Psoas muscle (tissue), 8 donors: ENCODE measurements at places on chromosomes 2 and 18. TPM values are rescaled to one million over a fixed set of nuclear protein-coding genes. Genes with fewer than 3 reads are reported as not detected.

TRABD2A gene
- 0.74 TPM for total RNA-seq

ESCO1 gene
- total RNA-seq, result 19.0 TPM

NAGK gene
- 34.9 TPM for total RNA-seq

ABCB11 gene
- total RNA-seq, result 0.12 TPM

DPP4 gene
- total RNA-seq, result 1.4 TPM

IL36A gene
- not detected for total RNA-seq

SPTBN1 gene
- 87.8 TPM for total RNA-seq

NR4A2 gene
- 1.5 TPM for total RNA-seq

CENPA gene
- not detected for total RNA-seq

C2orf76 gene
- 4.1 TPM for total RNA-seq

SLC9A4 gene
- total RNA-seq, result not detected

LIMS1 gene
- total RNA-seq, result 55.1 TPM
